ENCODE measurements at places on chromosomes 2 and 18. TPM values are rescaled to one million over a fixed set of nuclear protein-coding genes. Genes with fewer than 3 reads are reported as not detected.

The MC5R gene
- total RNA-seq = not detected

The KLHL30 gene
- total RNA-seq = 0.26 TPM

The RUFY4 gene
- total RNA-seq = not detected

The AGXT gene
- total RNA-seq = 0.36 TPM

The KCNF1 gene
- total RNA-seq = 0.39 TPM

The CD226 gene
- total RNA-seq = 0.95 TPM

The MRPL33 gene
- total RNA-seq = 61.6 TPM

The INO80D gene
- total RNA-seq = 17.9 TPM

The PLEKHB2 gene
- 72.0 TPM for total RNA-seq

The NEU4 gene
- 10.0 TPM for total RNA-seq

DNA sequence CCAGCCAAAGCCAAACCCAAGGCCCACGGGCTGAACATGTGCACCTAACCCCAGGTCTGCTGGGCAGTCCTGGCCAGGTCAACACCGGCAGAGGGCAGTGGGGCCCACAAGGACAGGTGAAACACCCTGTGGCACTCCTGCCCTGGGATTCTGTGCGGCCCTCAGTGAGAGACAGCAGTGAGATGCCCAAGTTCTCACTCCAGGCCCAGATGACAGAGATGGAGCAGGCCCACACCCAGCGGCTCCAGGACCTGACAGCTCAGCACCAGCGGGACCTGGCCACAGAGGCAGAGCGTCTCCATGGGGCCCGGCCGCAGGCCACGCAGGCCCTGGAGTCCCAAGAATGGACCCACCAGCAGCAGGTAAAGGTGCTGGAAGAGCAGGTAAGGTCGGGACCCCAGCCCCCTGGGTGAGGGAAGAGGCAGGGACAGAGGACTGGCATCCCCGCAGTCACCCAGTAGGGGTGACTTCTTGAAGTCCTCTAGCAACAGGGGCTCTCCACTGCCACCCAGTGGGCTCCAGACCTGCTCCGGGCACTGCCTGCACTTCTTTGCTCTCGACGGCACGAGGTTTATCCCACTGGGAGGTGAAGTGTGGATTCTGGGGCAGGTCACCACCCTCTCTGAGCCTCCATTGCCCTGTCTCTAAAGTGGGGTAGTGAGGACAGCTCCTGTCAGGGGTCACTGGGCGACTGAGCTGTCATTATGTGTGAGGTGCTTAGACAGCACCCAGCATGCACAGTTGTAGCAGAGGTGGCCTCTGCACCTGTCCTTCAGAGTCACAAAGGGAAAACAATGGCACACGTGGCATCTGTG lies 8.8 kb upstream of the SNED1 start:
- H3K27ac ChIP-seq = no peak overlapping the region
- DNase-seq = peak; percentile 20
- no peaks in the 10 kb centered on the region for H3K36me3 ChIP-seq

- DNase-seq = no peak
- H3K27ac ChIP-seq = no peak overlapping the region
- H3K36me3 ChIP-seq = peaks cover 4% of the 10 kb centered on the region
- peak overlapping the region; percentile 45 for H3K4me3 ChIP-seq
Measured at GRCh38 chr2:130837175-130837810, 579 bp downstream of the ARHGEF4 start.

DNA sequence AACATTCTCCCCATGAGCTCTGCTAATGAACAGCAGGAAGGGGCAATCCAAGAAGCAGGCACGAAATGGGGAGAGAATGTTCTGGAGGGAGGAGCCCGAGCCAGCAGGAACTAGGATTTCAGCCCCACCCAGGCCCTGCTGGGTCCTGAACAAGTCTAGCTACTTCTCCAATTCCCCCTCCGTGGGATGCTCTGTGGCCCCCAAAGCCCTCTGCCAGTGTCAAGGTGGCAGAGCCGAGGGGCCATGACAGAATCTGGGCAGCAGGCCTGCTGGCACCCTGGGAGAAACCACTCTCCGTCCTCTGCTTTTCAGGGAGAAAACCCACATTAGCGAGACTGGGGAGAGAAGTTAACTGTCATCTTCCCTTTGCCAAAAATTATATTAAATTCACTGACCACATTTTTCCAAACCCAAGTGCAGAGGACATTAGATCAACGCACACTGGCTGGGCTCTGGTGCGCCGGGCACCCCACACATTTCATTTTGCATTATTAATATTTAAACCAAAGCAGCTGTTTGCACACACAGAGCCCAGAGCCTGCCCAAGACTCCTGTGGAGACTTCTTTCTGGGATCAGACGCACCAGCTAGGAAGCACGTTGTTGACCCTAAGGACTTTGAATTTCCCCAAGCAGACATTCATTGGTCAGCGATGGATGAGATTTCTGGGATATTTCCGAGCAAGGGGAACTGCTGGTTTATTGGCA lies 80.2 kb upstream of the PKDCC start:
- H3K27me3 ChIP-seq = no peaks in the 10 kb centered on the region
- H3K27ac ChIP-seq = no peak overlapping the region
- H3K4me1 ChIP-seq = peaks cover 15% of the 10 kb centered on the region
- H3K4me3 ChIP-seq = no peak overlapping the region

GRCh38 chr2:17136877-17137276 lies 381.4 kb downstream of the RAD51AP2 start:
- no peaks in the 10 kb centered on the region for H3K36me3 ChIP-seq
- no peak overlapping the region for H3K27ac ChIP-seq
- no peaks in the 10 kb centered on the region for H3K27me3 ChIP-seq
- no peak overlapping the region for H3K4me3 ChIP-seq
- no peaks in the 10 kb centered on the region for H3K4me1 ChIP-seq

GRCh38 chr2:39228413-39229209 lies 15.2 kb downstream of the CDKL4 start:
- no peak overlapping the region for H3K27ac ChIP-seq
- no peaks in the 10 kb centered on the region for H3K36me3 ChIP-seq
- H3K27me3 ChIP-seq = no peaks in the 10 kb centered on the region
- DNase-seq = no peak
- H3K4me1 ChIP-seq = peaks cover 6% of the 10 kb centered on the region

DNA sequence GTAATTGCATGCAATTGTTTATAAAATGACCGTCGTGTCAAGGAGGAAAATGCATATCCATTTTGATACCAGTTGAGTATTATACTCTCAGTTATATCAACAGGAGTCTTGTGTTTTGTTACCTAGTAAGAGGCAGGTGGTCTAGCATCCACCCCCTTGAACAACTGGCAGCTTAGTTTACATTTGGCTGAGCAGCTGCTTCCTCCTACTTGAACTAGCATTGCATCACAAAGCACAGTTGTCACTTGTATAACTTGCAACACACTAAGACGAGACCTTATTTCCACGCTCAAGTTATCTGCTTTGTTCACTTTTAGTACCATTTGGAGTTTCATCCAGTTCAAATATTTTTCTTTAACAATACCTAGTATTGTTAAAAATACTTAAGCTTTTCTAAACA lies 75.4 kb upstream of the UBE2E3 start:
- no peaks in the 10 kb centered on the region for H3K36me3 ChIP-seq
- H3K4me3 ChIP-seq = no peak overlapping the region
- H3K27me3 ChIP-seq = no peaks in the 10 kb centered on the region
- no peak for DNase-seq
- H3K27ac ChIP-seq = no peak overlapping the region

DNA sequence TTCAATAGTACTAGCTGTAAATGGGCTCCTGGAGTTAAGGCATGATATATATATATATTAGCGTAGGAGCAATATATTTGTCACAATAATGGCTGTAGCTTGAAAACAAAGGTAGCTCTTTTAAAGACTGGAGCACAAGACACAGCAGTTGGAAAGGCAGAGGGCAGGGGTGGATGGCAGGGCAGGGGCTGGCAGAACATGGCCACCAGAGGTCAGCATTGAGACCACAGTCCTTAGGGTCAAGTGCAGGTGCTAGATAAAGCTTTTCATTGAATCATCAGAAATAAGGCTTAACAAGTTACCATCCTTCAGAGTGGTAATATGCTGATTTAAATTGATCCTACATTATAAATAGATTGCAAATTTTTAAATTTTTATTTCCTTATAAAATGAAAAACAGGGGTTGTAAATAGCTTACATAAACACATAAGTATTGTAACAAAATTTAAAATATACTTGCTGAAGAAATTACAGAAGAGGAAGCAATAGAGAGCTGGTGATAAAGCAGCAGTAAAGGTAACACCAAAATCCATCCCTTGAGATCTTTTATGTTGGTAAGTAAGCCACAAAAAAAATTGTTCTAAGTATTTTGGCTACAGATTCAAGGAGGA lies 161.2 kb upstream of the PIEZO2 start:
- H3K4me1 ChIP-seq = no peaks in the 10 kb centered on the region
- H3K27me3 ChIP-seq = no peaks in the 10 kb centered on the region
- no peaks in the 10 kb centered on the region for H3K36me3 ChIP-seq
- peak; percentile 42 for DNase-seq
- H3K4me3 ChIP-seq = no peak overlapping the region

GRCh38 chr2:100526868-100527267 lies 35.9 kb upstream of the PDCL3 start:
- no peak overlapping the region for H3K27ac ChIP-seq
- no peaks in the 10 kb centered on the region for H3K4me1 ChIP-seq
- no peak overlapping the region for H3K4me3 ChIP-seq
- no peak for DNase-seq

GRCh38 chr18:65365245-65365980 lies 385.4 kb upstream of the CDH7 start:
- no peaks in the 10 kb centered on the region for H3K36me3 ChIP-seq
- H3K27me3 ChIP-seq = no peaks in the 10 kb centered on the region
- H3K4me1 ChIP-seq = no peaks in the 10 kb centered on the region
- no peak for DNase-seq

GRCh38 chr2:64127119-64127518 lies 17.1 kb downstream of the PELI1 start:
- H3K4me3 ChIP-seq = no peak overlapping the region
- no peaks in the 10 kb centered on the region for H3K4me1 ChIP-seq
- no peaks in the 10 kb centered on the region for H3K27me3 ChIP-seq
- no peaks in the 10 kb centered on the region for H3K36me3 ChIP-seq
- H3K27ac ChIP-seq = no peak overlapping the region

GRCh38 chr2:242011516-242011915 lies 142.0 kb downstream of the RTP5 start:
- no peak overlapping the region for H3K27ac ChIP-seq
- no peaks in the 10 kb centered on the region for H3K27me3 ChIP-seq
- H3K36me3 ChIP-seq = no peaks in the 10 kb centered on the region

DNA sequence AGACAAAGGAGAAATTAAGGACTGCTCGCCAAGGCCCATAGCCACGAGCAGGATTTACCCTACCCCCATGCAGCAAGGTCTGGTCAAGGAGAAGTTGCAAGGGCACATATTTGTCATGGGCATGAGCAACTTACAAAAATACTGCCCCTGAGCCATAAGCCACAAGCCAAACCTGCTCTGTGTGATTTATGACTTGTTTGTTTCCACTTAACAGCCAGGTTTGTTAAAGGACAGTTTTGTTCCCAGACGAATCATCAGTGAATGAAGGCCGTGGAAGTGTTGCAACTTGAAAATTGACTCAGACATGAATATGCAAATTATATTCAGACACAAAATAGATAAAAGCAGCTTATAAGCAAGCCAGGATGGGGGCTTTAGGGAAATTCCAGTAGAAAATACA lies 31.3 kb upstream of the EVA1A start:
- H3K4me3 ChIP-seq = no peak overlapping the region
- no peaks in the 10 kb centered on the region for H3K27me3 ChIP-seq
- H3K4me1 ChIP-seq = no peaks in the 10 kb centered on the region
- no peak for DNase-seq
- no peak overlapping the region for H3K27ac ChIP-seq
- H3K36me3 ChIP-seq = no peaks in the 10 kb centered on the region

GRCh38 chr2:240655931-240656886 lies 26.5 kb downstream of the AQP12B start:
- DNase-seq = no peak
- no peak overlapping the region for H3K4me3 ChIP-seq
- no peaks in the 10 kb centered on the region for H3K36me3 ChIP-seq
- peaks cover 24% of the 10 kb centered on the region for H3K27me3 ChIP-seq
- H3K4me1 ChIP-seq = no peaks in the 10 kb centered on the region

- H3K4me1 ChIP-seq = no peaks in the 10 kb centered on the region
- no peaks in the 10 kb centered on the region for H3K27me3 ChIP-seq
- no peak overlapping the region for H3K27ac ChIP-seq
- DNase-seq = no peak
- no peaks in the 10 kb centered on the region for H3K36me3 ChIP-seq
Measured at GRCh38 chr2:103739186-103739585, 977.4 kb downstream of the TMEM182 start.

GRCh38 chr2:98149333-98149697 lies 62.3 kb downstream of the VWA3B start:
- H3K4me1 ChIP-seq = no peaks in the 10 kb centered on the region
- peak overlapping the region; percentile 24 for H3K4me3 ChIP-seq
- no peaks in the 10 kb centered on the region for H3K27me3 ChIP-seq
- DNase-seq = no peak
- no peaks in the 10 kb centered on the region for H3K36me3 ChIP-seq
- H3K27ac ChIP-seq = no peak overlapping the region

DNA sequence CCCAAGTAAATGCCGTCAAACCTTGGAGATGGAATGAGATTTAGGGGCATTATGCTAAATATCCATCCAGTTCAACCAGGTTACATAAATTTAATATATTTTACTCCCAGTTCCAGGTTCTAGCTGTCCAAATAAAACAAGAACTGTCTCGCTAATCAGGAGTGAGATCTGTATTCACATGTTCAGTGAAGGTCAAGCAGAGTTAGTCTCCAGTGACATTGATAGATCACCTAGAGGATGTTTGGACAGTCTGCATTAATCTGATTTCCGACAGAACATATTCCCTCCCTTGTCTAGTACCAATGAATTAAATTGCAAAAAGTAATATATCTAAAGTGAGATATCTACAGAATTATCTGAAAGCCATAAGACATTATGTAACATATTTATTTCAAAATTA lies 979.4 kb upstream of the CNTNAP5 start:
- H3K4me1 ChIP-seq = no peaks in the 10 kb centered on the region
- no peak for DNase-seq
- H3K27me3 ChIP-seq = no peaks in the 10 kb centered on the region
- no peak overlapping the region for H3K27ac ChIP-seq
- no peak overlapping the region for H3K4me3 ChIP-seq

DNA sequence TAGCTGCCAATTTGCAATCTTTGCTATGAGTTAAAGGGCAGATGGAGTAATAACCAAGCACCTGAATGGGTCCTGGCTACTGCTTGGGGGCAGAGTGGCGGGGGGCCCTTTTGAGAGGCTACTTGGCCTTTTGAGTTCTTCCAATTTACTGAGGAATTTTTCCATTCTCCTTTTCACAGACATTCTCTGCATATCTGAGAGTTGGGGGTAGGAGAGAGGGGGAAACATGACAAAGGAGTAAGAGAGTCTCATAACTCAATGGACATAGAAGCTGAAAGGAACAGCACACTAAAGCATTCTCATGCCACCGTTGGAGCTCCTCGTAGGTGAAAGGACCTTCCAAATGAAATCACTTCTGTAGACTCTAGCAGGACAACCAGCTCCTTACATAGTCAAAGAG lies 16.1 kb downstream of the LGALSL start:
- H3K27ac ChIP-seq = no peak overlapping the region
- H3K36me3 ChIP-seq = no peaks in the 10 kb centered on the region
- no peaks in the 10 kb centered on the region for H3K27me3 ChIP-seq
- no peak overlapping the region for H3K4me3 ChIP-seq

- DNase-seq = no peak
- H3K27ac ChIP-seq = no peak overlapping the region
- no peak overlapping the region for H3K4me3 ChIP-seq
- H3K27me3 ChIP-seq = no peaks in the 10 kb centered on the region
- H3K4me1 ChIP-seq = peaks cover 4% of the 10 kb centered on the region
- H3K36me3 ChIP-seq = no peaks in the 10 kb centered on the region
Measured at GRCh38 chr18:8423051-8423557, 186.1 kb upstream of the RAB12 start.

GRCh38 chr2:183019718-183020442 lies 18.4 kb downstream of the NCKAP1 start:
- no peak for DNase-seq
- no peak overlapping the region for H3K4me3 ChIP-seq
- H3K36me3 ChIP-seq = peaks cover 11% of the 10 kb centered on the region
- no peak overlapping the region for H3K27ac ChIP-seq

All from Panc1 (cell line).